Bone marrow (tissue), 2 donors: ENCODE measurements at places on chromosomes 3 and 15.

DNA sequence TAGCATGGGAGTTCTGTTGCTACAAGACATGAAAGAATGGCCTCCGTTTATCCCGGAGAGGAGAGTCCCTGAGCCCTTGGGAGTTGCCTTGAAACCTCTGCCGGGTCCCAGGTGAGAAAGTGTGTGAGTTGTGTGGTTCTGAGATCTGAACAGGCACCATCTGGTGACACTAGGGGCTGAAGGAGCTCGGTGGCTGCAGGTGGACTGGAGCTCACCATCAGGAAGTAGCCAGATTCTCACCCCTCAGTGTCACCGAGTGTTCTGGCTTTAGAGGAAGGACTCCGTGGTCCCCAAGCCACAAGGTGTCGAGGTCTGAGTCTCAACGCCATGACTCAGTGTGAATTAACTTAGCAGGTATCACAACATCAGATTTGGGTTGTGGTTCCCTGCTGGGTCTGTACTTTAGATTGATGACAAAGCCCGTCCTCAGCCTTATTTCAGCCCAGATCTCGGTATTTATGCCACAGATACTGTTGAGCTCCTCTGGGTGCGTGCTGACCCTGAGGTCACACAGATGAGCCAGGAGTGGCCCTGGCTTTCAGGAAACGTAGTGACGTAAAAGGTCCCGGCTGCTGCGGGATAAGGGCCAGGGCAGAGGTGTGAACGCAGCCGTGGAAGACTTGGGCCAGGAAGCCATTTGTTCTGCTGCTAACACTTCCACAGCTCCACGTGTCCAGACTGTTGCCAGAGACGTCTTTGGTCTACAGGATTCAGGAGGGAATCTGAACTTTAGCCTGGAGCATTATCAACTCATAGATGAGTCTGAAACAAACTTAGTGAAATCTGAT, 54.4 kb downstream of the PGPEP1L start:
- no peak for DNase-seq

GRCh38 chr3:36606871-36607765, 157.2 kb downstream of the DCLK3 start:
- DNase-seq = no peak

DNA sequence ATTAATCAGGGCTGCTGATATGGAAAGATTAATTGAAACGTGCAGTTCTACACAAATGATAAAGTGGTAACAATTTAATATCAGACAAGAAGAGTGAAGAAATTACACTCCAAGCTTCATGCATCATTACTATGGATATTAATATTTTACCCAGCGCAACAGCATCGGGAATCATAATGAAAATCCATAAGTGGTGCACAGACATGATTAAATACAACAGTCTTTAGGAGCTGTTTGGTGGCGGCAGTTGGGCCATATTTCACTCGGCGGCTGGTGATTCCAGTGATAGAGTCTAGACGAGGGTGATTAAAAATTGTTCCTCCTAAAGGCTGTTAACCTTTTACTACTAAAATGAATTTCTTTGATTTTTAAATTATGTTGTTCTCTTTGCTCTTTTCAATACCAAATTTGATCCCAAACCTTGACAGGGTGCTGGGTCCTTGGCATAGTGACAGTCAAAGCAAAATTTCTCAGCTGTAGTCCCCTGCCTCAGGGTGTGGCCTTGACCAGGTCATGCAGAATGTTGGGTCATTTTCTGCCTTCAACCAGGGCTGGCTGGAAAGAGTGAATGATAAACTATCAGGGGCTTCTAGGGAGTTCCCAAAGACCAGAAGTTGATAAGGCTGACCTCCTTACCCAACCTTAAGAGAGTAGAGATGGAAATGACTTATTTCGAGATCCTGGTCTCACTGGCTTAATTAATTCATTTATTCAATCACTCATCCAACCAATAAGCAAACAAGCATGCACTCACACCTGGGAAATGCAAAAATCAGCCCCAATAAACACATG, 392.0 kb downstream of the IL20RB start:
- DNase-seq = no peak

DNA sequence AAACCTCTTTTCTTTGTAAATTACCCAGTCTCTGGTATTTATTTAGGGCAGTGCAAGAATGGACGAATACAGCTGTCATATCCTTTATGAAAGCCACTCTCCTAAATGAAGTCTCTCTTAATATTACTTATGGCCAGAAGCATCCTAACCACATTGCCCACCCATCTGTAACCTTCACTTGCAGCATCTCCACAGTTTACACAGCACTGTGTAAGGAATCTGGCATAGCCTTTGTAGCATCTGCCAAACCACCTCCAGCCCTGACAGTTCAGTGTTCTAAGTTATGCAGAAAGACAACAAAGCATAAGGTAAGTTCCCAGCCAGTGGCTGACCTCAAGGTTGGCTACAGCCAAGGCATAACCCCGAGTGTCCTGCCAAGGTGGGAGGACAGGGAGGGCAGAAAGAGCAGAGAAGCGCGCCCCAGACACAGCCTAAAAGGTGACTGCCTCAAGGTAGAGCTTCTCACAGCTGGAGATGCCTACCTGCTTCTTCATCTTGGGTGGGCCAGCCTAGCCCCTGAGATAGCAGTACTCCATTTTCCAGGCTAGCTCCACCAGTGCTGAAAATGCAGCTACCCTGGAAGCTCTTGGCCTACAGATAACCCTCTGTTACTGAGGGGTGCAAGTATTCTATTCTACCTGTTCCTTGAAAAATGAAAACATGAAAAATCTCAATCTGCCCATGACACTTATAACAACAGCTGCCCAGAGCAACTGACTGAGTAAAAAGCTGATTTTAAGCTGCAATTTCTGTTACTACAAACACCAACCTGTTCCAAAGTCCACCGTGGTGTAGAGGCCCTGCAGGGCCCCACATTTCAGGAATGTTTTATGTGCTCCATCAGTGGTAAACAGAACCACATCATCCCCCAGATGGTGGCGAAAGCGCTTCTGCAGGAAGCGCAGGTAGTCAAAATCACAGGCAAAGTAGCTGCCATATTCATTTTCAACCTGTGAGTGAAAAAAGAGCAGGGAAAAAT, 39.3 kb downstream of the GLB1 start:
- DNase-seq = no peak

GRCh38 chr15:88484682-88485331, 17.3 kb downstream of the MRPS11 start:
- no peak for DNase-seq

DNA sequence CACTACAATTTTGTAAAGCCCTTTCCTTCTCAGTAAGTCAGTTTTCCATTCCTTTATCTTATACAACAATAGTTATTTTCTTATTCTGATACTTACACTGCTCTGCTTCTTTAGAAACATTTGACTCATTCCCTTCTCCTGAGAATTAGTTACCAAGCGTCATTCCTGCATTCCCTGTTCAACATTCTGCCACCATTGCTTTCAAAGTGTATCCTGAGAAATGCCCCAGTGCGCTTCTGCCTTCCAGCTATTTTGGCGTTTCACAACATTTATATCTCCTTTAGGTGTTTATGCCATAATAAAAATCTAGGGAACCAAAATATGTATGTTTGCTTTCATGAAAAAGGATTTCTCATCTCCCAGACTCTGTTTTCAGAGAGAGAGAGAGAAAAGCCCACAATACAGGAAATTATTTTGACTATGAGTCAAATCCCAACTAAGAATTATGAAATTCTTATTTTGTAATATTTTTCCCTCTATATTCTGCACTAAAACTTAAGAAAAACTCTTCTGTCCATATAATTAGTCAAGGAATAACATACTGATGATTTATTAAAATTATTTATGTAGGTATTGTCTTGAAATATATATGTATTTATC, 118.2 kb upstream of the RAP2B start:
- no peak for DNase-seq

DNA sequence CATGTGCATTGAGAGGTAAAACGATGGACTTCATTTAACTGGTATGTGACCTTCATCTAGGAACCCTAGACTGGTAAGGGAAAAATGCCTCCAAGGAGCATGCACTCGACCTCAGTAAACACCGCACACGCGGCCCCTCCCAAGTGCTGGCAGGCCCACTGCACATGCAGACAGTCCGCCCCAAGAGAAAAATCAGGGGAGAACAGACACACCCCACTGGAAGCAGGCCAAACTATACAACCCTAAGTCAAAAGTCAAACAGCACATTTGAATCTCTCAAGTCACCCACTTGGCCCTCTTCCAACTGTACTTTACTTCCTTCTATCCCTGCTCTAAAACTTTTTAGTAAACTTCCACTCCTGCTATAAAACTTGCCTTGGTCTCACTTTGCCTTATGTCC, 250.1 kb upstream of the HES1 start:
- no peak for DNase-seq

- DNase-seq = no peak
Measured at GRCh38 chr3:87553058-87553457, 276.7 kb upstream of the POU1F1 start.

DNA sequence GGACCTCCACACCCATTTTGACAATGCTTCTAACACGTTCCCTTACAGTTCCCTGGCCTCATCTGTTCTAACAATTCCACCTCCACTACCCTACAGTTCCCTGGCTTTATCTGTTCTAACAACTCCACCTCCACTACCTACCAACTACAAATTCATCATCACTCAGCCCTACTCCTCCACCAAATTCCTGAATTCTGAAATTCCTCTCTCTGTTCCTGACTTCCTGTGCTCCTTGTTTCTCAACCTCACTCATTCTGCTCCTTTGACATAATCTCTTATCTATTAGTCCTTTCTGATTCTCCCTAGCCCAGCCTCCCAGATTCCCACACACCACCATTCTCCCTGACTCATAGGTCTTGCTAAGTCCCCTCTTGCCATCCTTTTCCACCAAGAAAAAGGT, 22.5 kb downstream of the UPK1B start:
- no peak for DNase-seq

GRCh38 chr15:68379759-68380290, 52.1 kb downstream of the ITGA11 start:
- DNase-seq = no peak

GRCh38 chr15:63500265-63501250, 3.8 kb upstream of the USP3 start:
- DNase-seq = no peak

DNA sequence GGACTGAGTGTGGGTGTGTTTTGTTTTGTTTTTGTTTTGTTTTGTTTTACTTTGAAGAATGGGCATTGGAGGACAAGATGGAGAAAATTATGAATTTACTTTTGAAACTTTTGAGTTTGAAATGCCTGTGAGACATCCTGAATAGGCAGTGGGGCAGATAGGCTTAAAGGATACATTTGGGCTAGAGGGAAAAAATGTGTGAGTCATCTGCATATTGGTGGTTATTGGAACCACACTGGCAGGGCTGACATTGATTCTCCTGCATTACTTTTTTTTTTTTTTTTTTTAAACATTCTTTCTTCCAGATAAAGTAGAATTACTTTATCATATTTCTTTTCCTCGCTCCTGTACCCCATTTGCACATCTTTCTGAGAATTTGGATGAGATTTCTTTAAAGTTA, 56.1 kb downstream of the CALML4 start:
- DNase-seq = no peak

GRCh38 chr3:13393427-13394360, 26.4 kb downstream of the NUP210 start:
- DNase-seq = no peak

DNA sequence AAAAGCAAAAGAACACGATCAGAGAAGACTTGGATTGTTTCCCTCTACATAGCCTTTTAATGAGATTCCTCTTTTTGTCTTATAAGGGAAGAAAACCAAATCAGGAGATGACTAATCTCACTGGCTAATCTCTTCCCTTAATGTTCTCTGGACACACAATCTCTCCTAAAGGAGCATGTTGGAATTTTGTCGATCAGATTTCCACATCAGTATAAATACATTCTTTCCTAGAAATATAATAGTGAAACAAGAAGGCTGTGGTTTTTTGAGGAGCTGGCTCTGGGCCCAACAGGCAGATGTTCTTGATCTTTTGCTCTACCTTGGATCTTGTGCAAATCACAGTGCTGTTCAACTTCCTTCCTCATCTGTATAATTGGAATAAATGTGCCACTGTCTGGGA, 94.0 kb downstream of the GTPBP8 start:
- DNase-seq = no peak

GRCh38 chr3:128382221-128382807, 84.4 kb downstream of the DNAJB8 start:
- DNase-seq = no peak

- DNase-seq = no peak
Measured at GRCh38 chr15:74240897-74241614, 4.9 kb downstream of the CCDC33 start.

- DNase-seq = no peak
Measured at GRCh38 chr3:13687517-13687943, 138.6 kb downstream of the FBLN2 start.

- DNase-seq = no peak
Measured at GRCh38 chr15:74680456-74680855, 15.4 kb downstream of the EDC3 start.

DNA sequence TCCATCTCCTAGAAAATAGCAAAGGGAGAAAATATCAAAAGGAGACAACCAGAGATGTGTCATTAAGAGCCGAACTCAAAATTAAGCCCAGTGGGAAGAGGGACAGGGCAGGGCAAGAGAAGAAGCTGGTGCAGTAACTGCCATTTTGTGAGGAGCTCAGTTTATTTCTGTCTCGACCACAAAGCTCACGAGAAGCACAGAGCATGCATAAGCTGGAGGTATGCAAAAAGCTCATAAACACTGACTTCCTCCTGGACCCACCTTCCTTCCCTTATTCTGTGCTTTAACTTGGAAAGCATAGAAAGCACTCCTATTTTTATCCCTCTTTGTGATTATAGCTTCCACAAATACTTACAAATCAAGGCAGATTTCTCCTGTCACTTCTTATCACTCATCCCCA, 81.3 kb downstream of the DGKG start:
- DNase-seq = no peak

- DNase-seq = no peak
Measured at GRCh38 chr3:9167222-9167621, 82.2 kb downstream of the SRGAP3 start.

DNA sequence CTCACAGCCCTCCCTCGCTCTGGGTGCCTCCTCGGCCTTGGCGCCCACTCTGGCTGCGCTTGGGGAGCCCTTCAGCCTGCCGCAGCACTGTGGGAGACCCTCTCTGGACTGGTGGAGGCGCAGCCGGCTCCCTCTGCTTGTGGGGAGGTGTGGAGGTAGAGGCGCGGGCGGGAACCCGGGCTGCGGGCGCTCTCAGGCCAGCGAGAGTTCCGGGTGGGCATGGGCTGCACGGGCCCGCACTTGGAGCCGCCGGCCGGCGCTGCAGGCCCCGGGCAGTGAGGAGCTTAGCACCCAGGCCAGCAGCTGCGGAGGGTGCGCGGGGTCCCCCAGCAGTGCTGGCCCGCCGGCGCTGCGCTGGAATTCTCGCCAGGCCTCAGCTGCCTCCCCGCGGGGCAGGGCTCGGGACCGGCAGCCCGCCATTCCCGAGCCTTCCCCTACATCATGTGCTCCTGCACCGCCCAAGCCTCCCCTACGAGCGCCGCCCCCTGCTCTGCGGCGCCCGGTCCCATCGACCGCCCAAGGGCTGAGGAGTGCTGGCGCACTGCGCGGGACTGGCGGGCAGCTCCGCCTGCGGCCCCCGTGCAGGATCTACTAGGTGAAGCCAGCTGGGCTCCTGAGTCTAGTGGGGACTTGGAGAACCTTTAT, 46.0 kb upstream of the GSK3B start:
- DNase-seq = no peak

GRCh38 chr3:63952248-63952594, 40.0 kb upstream of the SCAANT1 start:
- DNase-seq = no peak

GRCh38 chr3:119084371-119085069, 49.9 kb upstream of the IGSF11 start:
- DNase-seq = no peak
